ENCODE measurements at places on chromosomes 2 and 18.

DNA sequence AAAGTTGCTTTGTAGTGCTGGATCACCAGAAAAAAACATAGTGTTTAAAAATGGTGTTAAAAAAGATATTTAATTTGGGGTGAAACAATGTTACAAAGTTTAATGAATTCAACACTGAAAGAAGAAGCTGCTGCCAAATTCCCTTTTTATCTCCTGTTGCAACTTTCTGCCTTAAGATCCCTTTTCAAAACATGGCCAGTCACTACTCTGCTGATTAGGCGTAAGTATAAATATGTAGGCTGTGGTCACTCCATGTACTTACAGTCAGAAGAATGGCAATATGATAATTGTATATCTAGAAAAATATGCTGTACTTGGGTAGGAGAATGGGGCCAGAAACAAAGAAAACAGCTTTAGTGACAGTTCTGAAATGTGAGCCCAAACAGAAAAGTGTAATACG lies 123.5 kb upstream of the ZBTB14 start:
- DNase-seq = no peak

GRCh38 chr2:150809103-150809502 lies 321.6 kb upstream of the RND3 start:
- DNase-seq = no peak

DNA sequence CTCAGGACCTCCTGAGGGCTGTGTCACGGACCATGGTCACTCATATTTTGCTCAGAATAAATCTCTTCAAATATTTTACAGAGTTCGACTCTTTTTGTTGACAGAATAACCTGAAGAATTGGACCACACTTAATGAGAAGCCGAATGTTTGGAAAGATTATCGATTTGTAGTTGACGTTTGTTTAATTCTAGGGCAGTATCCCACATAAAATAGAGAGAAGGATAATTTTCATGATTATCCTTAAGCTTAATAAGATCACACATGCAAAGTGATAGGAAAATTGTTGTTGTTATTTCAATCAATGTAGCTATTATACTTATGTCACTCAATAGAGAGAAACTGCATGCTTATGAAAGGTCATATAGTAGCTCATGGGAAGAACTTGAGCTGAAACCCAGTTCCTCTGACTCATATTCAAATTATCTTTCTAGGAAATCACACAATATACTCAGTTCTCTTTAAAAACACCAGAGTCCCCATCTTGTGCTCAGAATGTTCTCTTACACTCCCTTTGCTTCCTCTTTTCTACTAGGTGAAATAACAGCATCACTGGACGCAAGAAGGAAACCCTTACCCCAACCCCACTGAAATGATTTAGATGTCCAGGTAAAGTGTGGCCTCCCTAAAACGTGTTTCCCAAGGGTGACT lies 982.1 kb downstream of the TSN start:
- DNase-seq = no peak

- DNase-seq = no peak
Observed at GRCh38 chr2:191318037-191318728, 73.0 kb downstream of the MYO1B start.

DNA sequence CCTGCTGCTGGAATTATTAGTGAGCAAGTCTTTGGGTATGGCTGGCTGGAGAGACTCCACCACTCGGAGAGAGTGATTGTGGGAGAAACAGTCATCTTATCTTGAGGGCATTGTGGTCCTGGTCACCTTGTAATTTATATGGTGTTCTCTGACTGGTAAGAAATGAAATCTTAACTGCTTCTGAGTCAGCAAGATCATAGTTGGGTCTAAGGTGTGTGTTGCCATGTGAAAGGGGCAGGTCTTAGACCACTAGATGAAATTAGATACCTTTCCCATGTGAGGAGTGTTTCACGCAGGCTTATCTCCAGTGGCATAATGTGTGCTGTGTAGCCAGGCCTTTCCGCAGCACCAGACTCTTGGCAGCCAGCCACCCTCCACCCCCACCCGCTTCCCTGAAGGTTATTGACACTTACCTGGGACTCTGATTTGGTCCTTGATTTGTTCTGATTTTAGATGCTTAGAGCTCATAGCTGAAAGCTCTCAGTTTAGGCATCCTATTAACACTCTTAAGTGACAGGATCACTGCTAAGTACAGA lies 7.7 kb downstream of the MAPRE3 start:
- DNase-seq = no peak

DNA sequence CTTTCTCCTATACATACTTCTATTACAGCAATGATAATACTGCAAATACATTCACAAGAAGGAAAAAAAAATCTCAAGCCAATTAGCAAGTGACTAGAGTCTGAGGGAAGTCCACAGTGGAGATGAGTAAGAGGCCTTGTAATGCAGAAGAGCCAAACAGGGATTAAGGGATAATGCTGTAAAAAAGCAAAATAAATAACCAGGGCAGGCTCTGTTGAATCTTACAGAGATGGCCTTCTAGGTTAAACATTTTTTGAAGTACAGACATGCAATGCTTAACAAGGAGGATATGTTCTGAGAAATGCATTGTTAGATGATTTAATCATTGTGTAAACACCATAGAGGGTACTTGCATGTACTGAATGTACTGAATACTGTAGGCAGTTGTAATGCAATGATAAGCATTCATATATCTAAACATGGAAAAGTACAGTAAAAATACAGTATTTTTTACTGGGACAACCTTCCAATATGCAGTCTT lies 122.1 kb upstream of the RMDN2 start:
- DNase-seq = no peak

DNA sequence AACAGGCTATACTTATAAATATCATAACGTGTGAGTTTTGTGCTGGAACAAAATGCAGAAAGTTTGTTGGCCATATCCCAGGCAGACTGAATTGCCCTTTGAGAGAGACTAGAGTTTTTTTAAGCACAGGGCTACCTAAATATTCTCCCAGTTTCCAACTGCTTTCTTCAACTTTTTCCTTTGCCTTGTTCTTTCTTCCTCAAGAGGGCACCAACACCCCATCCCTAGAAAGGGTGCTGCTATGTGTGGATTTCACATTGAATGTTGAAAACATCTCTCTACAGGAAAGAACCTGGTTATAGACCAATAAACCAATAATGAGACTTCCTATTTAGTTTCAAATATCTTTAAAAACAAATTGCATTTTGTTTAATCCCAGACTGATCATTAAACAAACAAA lies 87.9 kb downstream of the ICOS start:
- no peak for DNase-seq

- no peak for DNase-seq
Observed at GRCh38 chr2:2587354-2587753, 256.3 kb upstream of the MYT1L start.

DNA sequence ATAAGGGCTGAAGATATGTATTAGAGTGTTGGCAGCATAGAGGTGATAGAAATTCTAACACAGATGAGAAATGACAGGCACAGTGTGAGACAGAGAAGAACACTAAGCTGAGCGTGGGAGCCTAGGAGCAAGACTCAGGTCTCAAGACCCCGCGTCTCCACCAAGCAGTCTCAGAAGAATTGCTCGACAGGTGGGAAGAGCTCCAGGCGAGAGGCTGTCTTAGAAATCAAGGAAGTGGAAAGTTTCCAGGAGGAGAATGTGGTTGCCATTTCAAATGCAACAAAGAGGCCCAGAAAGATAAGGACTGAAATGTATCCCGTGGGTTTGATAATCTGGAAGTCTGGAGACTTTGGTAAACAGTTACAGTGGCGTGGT lies 31.5 kb upstream of the CAB39 start:
- no peak for DNase-seq

GRCh38 chr2:237075749-237076599 lies 9.7 kb upstream of the COPS8 start:
- DNase-seq = no peak

Measured in activated T-cell treated with anti-CD3 and anti-CD28 coated beads, Interleukin-2, amount 50 U/mL, for 1 hour (primary cell).